Activated CD4-positive, CD25-positive, alpha-beta regulatory T cell treated with anti-CD3 and anti-CD28 coated beads, Interleukin-2, amount 50 U/mL, for 16 hours (primary cell): ENCODE measurements at places on chromosomes 7 and 10.

- DNase-seq = no peak
Observed at GRCh38 chr7:80440883-80441282, 71.0 kb downstream of the GNAT3 start.

- DNase-seq = no peak
Observed at GRCh38 chr10:117544711-117545140, 2.2 kb downstream of the EMX2 start.

DNA sequence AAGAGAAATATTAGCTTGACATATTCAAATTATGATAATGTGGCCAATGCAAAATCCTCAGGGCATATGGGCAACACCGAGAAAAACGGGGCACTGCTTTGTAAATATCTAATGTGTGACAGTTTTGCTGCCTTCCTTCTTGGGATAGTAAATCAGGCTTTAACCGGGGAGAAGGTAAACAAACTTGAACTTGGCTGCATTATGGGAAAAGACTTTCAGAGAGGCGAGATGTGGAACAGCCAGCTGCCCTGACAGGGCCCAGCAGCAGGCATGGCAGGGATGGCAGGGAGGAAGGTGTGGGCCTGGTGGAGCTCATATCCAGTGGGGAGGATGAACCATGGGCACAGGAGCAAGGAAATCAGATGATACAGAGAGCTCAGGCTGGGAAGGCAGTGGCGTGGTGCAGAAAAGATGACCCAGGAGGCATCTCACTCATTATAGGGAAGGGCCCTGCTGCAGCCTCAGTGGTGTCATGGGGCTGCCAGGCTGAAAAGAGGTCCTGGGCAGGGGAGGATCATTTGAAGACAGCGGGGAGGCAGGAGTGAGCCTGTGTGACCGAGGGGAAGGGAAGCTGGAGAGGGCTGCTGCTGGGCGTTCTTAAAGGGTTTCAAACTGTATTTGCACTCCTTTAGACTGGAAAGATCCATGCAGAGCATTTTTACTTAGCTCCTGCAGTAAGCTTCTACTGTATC, 26.7 kb downstream of the CXCL12 start:
- DNase-seq = no peak

DNA sequence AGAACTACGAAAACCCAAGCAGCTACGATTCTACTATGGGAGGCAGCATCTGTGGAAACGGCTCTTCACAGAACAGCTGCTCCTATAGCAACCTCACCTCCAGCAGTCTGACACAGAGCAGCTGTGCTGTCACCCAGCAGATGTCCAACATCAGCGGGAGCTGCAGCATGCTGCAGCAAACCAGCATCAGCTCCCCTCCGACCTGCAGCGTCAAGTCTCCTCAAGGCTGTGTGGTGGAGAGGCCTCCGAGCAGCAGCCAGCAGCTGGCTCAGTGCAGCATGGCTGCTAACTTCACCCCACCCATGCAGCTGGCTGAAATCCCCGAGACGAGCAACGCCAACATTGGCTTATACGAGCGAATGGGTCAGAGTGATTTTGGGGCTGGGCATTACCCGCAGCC, 81.6 kb upstream of the SAMD8 start:
- DNase-seq = no peak

- peak; percentile 47 for DNase-seq
Observed at GRCh38 chr10:130109796-130110245, 809 bp downstream of the C10orf143 start.

DNA sequence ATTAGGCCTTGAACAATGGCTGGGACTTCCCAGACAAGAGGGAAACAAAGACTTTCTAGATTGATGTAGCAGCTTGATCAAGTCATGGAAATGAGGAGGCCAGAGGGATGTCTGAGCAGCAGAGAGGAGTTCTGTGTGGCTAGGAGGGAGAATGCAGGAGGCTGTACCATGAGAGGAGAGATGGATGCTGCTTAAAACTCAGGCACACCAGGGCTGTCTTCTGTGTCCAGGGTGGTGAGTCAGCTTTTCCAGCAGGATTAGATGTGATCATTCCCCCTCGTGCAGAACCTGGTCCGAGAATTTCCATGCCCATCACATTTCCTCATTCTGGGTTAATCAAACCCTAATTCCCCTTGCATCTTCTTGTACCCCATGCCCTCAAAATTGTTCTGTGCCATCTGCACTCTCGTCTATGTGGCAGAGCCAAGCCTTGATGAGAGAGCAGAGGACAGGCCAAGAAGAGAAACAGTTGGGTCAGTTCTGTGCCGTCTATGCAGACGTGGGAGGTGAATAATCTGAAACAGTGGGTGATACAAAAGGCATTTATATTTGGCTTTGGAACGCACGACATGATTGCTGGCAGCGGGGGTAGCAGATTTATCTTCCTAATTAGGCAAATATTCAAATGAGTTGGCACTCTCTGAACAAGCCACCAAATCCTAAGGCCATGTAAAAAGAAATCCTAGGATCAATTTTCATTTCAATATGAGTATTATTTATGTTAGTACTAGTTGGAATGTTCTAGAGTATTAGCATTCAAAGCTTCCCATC, 160.7 kb downstream of the TMEM178B start:
- no peak for DNase-seq

DNA sequence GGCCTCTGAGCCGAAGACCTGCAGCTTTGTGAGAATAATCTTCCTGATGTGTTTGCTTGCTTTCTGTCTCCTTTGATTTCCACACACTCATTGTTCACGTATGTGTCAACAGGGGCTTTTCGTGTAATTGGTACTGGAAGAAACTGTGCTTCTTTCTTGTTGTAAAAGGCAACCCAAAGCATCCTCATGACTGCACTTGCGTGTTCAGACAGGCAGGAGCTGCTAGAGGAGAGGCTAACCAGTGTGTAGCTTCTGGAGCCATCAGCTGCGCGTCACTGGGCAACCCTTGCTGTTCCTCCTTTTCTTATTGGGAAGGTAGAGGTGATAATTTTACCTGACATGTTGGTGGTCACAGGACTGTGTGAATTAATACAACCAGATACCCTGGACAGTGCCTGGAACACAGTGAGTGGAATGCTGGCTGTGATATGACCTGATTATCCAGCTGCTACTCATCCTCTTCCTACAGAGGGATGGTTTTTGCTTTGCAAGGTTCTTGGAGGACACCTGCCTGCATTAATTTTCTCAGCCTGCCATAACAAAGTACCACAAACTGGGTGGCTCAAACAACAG, 213.0 kb downstream of the ABCA13 start:
- DNase-seq = no peak

DNA sequence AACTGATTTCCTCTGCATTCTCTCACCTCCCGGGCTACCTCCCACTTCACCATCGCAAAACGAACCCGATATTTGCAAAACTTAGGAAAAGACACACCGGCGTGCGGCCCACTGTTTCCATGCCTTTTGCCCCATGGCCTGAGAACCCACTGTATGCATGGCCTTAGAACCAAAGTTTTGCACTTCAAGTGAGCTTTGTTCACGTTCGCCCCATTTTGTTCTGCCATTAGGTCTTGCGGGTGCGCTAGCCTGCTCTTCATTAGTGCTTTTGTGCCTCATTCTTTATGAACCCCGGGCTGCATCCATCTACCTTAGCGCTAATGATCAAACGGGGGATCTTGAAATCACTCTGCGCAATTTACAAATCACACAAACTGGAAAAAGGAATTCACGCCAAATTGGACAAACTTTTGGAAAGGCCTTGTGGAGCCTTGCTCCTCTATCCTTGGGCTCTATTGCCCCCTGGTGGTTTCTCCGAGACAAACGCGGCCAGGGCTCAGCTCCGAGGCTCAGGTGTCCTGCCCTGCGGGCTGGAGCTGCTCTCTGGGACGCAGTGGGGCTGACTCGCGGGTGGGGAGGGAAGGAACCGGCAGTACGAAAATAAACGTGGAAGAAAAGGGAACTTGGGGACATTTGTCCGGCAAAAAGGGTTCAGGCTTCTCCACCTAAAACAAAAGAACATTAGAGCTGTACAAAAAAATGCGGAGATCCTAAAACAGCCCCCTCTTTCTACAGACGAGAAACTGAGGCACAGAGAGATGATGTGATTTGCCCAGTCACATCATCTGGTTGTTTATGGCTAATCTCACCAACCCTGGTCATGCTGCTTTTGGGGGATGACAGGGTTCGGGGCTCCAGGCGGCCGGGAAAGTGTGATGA, 300.4 kb upstream of the NFE2L3 start:
- peak; percentile 14 for DNase-seq

DNA sequence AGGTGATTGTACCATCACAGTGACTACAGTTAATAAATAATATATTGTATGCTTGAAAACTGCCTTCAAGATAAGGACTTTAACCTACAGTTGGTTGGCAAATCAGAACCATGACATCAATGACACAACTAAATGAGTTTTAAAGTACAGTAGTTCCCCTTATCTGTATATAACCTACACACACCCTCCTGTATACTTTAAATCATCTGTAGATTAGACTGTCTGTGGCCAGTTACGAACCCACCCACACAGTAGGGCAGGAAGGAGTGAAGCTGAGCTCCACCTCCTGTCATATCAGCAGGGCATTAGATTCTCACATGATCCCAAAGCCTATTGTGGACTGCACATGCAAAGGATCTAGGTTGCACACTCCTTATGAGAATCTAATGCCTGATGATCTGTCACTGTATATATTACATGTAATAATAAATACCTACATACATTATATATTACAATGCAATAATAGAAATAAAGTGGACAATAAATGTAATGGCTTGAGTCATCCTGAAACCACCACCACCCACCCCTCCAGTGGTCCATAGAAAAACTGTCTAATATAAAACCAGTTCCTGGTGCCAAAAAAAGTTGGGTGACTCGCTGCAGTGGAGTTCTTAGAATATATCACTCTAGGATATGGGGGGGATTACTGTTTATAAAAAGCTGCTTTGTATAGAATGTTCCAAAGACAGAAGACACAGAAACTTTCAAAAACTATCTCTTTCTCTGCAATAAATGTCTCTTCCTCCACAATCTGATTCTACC, 5.6 kb downstream of the TPK1 start:
- no peak for DNase-seq

DNA sequence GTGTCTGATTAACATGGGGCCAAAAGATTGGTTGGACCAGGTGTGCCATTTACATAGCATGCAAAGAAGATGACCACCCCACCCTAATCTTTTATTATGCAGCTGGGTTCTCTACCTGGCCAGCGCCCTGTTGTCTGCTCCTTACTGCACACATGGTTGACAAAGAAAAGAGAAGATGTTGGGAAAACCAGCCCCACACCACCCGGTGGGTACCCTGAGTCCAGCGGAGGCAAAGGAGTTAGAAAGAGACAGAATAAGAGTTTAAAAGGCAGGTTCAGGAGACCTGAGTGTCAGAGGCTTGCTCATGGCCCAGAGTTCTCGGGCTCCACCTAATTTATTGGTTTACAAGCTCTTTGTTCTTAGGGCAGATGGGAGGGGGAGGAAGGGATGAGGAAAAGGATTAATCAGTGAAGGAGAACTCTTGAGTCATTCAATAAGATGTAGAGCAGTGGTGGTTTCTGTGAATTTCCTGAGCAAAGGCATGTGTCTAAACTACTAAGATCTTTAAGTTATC, 24.1 kb upstream of the ABCA13 start:
- no peak for DNase-seq

DNA sequence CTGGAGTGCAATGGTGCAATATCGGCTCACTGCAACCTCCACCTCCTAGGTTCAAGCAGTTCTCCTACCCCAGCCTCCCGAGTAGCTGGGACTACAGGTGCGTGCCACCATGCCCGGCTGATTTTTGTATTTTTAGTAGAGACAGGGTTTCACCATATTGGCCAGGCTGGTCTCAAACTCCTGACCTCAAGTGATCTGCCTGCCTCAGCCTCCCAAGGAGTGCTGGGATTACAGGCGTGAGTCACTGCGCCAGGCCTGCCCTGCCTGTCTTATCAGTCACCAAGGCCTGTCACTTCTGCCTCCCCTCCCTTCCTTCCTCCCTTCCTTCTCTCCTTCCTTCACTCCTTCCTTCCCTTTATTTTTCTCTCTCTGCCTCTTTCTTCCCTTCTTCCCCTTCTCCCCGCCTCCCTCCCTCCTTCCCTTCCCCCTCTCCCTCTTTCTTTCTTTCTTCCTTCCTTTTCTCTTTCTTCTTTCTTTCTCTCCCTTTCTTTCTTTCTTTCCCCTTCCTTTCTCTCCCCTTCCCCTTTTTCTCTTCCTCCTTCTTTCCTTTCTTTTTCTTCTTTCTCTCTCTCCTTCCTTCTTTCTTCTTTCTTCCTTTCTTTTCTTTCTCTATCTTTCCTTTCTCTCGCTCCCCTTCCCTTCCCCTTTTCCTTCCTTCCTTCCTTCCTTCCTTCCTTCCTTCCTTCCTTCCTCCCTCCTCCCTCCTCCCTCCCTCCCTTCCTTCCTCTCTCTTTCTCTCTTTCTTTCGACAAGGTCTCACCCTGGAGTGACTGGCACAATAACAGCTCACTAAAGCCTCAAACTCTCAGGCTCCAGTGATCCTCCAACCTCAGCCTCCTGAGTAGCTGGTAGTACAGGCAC, 3.1 kb upstream of the ST7 start:
- no peak for DNase-seq

GRCh38 chr7:7104314-7104698, 78.0 kb upstream of the C1GALT1 start:
- no peak for DNase-seq

- DNase-seq = no peak
Observed at GRCh38 chr7:54823776-54824175, 64.8 kb upstream of the SEC61G start.

DNA sequence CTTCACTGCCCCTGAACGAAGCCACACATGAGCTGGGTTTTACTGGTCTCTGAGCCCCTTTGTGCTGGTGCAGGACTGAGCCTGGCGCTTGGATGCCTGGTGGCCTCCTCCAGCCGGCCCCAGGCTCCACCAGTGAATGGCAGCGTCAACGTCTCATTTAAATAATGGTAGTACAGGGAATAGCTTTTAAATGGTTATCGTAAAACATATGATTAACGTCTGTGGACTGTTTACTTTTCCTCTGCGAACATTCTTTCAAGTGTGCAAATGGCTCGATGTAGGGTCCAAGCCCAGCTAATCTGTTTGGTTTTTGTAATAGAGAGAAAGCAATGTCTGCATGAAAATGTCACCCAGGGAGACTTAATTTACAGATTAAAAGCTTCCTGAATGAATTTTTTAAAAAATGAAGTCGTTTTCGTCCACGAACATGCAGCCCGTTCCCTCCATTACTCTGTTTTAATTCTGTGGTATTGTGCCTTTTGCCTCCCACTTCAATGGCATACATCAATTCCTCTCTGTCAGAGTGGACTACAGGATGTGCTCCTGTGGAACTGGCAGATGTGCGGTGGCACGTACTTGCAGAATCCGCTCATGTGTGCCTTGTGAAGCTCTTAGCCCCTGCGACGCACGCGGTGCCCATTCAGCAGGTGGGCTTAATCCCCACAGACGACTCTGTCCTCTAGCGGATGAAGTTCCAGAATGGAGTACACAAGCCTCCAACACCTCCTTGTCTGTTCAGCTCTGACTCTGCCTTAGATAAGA, 192.7 kb downstream of the TCF7L2 start:
- no peak for DNase-seq

- DNase-seq = no peak
Observed at GRCh38 chr7:100583132-100584053, 2.5 kb downstream of the LRCH4 start.
